ENCODE measurements at places on chromosomes 12 and 14.

- DNase-seq: peak; percentile 78
Observed at GRCh38 chr12:6533923-6534694, at the start of gene GAPDH. Gene GAPDH (plus strand): TSS chr12:6534517. CDS start chr12:6534833, 316 bp downstream.

GRCh38 chr14:54652188-54652587, 85.3 kb downstream of the SAMD4A start:
- no peak for DNase-seq

GRCh38 chr12:130155416-130156073, 6.7 kb upstream of the FZD10 start:
- DNase-seq: no peak

- DNase-seq: no peak
Observed at GRCh38 chr12:114933428-114934160, 249.6 kb upstream of the TBX3 start.

GRCh38 chr12:51593539-51593938, 2.5 kb downstream of the SCN8A start:
- no peak for DNase-seq
